ENCODE measurements at places on chromosomes 11 and 22. TPM values are rescaled to one million over a fixed set of nuclear protein-coding genes. Genes with fewer than 3 reads are reported as not detected.

The BTG4 gene
- total RNA-seq = not detected

The VPS26B gene
- 40.8 TPM for total RNA-seq

The CDC45 gene
- total RNA-seq = 11.9 TPM

The SELENOM gene
- 29.4 TPM for total RNA-seq

The SCGB1D2 gene
- not detected for total RNA-seq

The CD248 gene
- total RNA-seq = 49.7 TPM

The GGT5 gene
- total RNA-seq = 12.1 TPM

The FXYD6 gene
- 54.7 TPM for total RNA-seq

The PHOX2A gene
- not detected for total RNA-seq

The TTC17 gene
- 135 TPM for total RNA-seq

The GPR83 gene
- total RNA-seq = 0.41 TPM

The SCN4B gene
- total RNA-seq = 2.0 TPM

The FAM89B gene
- total RNA-seq = 23.0 TPM

The TMEM184B gene
- 52.0 TPM for total RNA-seq

The L3MBTL2 gene
- total RNA-seq = 22.2 TPM

The ANO1 gene
- total RNA-seq = 38.1 TPM

The CDC42EP2 gene
- 15.7 TPM for total RNA-seq

The KCTD14 gene
- total RNA-seq = 7.8 TPM

The BAD gene
- 101 TPM for total RNA-seq

The KCNK4 gene
- total RNA-seq = not detected

Data from metanephros (tissue), 2 donors.